ENCODE measurements at places on chromosomes 13 and 19.

DNA sequence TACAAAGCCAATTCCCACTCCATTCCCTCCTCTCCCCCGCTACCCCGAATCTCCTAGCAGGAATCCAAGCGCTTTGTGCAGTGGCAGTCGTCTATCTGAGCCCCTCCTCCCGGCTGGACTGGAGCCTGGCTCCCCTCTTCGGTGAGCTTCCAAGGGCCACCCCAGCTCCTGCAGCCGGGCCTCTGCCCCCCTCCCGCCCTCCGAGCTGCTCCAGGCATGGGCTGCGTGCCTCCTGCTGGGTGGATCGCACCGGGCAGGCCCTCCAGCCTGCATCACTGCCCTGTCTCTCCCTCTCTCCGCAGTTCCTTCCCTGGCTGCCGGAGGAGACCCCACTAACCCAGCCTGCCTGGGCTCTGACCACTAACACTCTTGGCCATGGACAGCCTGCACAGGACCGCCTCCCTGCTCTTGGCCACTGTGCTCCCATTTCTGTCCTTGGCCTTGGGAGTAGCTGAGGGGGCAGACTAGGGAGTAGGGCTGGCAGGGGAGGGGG, 12.9 kb upstream of the LENG8 start:
- DNase-seq, result no peak

DNA sequence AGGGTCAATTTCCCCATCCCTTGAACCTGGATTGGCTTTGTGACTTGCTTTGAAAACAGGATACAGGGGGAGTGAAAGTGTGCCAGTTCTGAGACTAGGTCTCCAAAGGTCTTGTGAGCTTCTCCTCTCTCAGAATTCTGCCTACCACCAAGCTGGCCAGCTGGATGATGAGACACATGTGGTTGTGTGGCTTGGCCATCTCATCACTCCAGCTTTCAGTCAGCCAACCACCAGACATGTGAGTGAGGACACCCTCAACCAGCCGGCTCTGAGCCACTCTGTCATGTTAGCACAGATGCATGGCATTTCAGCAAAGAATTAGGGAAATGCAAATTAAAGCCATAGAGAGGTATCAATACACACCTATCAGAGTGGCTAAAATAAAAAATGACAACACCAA, 29.5 kb downstream of the ENOX1 start:
- DNase-seq, result no peak

- no peak for DNase-seq
Measured at GRCh38 chr13:100306434-100306999, 217.6 kb downstream of the PCCA start.

DNA sequence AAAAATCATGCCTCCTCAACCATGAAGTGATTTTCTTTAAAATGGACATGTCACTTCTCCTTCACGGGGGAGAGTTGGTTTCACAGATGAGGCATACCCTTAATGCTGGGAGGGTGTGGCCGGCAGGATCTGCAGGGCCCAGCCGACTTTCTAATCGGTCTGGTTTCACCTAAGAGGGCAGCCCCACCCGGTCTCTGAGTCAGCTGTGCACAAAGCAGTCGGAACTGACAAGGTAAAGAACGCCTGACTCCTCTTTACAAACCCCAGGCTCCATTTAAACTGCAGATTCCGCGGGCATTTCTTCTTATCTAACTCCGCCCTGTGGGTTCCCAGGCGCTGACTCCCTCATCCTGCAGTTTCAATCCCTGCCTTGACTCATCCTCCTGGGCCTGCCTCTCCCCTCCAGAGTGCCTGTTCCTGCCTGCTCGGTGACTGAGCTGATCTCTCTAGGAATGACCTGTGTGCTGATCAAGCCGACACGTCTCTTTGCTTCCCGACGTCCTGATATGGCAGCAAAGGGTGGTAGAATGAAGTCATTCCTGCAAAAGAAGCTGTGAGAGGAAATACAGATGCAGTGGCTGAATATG, 63.4 kb downstream of the EFNB2 start:
- no peak for DNase-seq

- DNase-seq, result no peak
Measured at GRCh38 chr13:31399690-31400089, 199.9 kb downstream of the B3GLCT start.

DNA sequence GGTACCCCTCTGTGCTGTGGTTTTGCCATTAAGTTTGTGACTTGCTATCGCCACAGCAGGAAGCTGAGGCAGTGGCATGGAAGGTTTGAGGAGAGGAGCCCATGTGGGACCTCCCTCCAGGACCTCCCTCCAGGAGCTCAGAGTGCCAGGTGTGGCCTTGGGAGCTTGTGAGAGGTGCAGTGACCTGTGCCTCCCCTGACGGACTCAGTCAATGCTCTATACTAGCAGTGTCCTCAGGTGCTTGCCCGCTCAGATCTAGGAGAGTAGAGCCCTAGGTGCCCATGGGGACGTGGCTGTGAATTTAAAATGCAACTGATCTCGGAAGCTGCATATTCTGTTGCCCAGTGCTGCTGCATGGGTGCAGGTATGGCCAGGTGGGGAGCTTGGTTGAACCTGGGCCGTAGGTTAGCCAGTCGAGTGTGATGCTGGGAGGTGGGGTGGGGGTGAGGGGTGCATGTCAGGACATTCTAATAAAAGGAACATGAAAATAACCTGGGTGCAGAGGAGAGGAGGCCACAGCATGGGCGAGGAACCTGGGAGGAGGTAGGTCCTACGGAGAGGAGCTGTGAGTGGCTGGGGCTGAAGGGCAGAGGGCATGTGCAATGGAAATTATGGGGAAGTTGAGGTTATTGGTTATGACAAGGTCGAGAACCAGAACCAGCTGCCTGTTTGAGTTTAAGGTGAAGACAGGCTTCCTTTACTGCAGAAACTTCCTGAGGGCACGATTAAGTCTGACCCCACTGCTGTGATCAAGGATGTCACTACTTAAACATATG, 41.6 kb downstream of the TEX29 start:
- no peak for DNase-seq

DNA sequence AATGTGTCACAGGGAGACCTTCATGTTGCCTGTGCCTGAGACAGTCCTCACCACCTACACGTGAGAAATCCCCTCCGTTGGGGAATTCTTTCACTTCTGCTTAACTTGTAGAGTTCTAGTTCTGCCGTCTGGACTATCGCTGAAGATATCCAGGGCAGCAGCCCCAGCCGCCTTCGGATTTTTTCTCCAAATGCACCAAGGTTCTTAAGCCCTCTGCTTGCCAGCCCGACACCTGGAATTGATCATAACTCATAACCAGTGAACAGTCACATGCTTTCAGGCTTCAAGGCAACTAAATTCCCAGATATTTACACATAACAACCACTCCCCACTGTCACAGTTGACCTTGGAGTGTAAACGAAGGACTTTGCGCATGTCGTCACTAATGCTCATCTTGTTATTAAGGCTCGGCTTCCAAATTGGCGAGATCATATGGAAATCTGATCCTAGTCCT, 114.4 kb downstream of the RAB20 start:
- DNase-seq, result no peak

GRCh38 chr19:4360641-4361151, 17.3 kb downstream of the MPND start:
- DNase-seq, result no peak

DNA sequence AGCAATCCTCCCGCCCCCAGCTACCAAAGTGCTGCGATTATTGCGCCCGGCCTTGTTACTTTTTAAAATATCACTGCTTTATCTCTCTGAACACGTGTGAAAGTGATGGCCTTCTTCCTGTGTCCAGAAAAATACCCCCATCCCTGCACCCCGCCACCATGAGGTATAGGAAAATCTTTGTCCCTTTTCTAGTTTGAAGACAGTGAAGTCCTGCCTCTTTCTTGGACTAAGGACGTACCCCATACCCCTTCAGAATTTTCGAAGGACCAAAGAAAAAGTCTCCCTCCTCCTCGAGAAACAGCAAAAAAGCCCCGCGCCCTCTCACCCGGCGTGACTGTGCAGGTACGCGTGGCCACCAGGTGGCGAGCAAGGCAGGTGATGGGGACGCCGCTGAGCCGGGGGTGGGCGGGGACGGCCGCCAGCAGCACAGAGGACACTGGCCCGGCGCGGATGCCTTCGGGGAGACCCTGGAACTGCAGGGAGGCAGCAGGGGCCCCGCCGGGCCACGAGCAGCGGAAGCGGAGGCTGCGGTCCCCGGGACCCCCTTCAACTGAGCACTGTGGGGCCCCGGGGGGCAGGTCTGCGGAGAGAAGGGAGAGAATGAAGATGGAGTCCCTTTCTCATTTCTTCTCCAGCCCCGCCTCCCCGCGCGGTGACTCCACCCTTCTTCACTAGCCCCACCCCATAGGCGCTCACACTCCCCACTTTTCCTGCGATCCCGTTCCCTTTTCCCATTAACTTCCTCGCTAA, 3.2 kb downstream of the VSIG10L start:
- peak; percentile 83 for DNase-seq

DNA sequence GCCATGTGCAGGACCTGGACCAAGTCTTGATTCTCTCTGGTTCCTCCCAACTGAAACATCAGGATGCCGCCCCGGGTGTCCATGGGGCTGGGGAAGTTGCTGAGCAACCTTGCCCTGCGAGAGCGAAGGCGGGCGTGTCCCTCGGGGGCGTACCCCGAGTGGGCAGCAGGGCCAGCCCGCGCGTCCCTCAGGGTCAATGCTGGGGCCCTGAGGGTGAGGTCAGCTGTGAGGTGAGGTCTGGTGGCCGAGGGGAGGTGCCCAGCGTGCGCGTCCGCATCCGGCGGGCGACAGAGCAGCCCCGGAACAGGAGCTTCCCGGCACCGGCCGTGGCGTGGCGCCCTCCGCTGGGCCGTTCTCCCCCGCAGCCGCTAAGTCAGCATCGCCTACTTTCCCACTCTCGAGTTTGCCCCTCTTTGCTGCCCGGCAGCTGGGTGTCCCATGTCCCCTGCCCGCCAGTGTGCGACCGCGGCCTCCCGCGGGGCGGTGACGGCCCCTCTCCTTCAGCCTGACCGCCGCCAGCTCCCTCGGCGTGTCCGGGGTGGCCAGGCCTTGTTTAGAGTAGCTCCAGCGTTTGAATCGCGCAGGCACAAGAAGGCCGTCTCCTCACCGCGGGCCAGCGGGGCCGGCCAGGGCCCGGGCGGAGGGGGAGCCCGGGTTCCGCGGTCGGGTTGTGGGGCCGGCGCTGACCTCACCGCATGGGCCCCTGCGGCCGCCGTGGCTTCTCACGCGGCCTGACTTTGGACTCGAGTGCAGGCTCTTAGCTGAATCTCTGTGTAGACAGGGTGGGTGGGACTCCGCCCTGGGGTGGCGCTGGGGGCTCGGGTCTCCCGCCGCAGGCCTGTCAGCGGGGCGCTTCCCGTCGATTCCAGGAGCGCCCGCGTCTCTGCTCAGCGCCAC, 33.0 kb downstream of the GJA3 start:
- no peak for DNase-seq

- no peak for DNase-seq
Measured at GRCh38 chr19:50836543-50837195, 3.3 kb upstream of the KLK15 start.

GRCh38 chr19:29482855-29483640, 42.7 kb upstream of the VSTM2B start:
- no peak for DNase-seq

DNA sequence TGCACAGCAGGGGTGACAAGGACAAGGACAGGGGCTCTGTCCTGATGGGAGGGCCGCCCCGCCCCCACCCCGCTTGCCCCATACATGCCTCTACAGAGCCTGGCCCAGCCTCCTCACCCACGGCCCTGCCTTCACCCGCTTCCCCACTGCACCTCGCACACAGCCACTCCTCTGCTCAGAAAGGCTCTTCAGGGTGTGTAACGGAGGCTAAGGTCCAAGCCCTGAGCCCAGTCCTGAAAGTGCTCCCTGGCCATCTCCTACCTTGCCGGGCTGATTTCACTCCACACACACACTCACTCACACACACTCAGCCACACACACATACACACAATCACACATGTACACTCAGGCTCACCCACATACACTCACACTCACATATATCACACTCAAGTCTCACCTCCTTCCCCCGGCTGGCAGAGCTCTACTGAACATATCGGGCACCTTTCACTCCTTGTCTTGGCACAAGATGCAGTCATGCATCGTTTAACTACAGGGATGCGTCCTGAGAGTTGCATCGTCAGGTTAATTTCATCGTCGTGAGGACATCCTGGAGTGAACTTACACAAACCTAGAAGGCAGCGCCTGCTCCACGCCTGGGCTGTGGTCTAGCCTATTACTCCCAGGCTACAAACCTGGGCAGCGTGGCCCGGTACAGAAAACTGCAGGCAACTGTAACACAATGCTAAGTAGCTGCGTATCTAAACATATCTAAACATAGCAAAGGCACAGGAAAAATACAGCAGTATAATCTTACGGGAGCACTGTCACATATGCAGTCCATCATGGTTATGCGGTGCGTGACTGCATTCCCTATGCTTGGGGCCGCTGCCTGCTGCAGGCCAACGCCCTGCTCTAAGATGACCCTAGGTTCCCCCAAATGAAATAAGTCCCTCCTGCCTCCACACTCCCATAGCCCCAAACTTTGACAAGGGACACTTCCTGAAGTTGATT, 13.1 kb downstream of the EPS15L1 start:
- no peak for DNase-seq

- DNase-seq, result no peak
Measured at GRCh38 chr13:112487127-112487517, 100.8 kb downstream of the TUBGCP3 start.

- DNase-seq, result no peak
Measured at GRCh38 chr13:32796754-32797153, 210.5 kb downstream of the PDS5B start.

DNA sequence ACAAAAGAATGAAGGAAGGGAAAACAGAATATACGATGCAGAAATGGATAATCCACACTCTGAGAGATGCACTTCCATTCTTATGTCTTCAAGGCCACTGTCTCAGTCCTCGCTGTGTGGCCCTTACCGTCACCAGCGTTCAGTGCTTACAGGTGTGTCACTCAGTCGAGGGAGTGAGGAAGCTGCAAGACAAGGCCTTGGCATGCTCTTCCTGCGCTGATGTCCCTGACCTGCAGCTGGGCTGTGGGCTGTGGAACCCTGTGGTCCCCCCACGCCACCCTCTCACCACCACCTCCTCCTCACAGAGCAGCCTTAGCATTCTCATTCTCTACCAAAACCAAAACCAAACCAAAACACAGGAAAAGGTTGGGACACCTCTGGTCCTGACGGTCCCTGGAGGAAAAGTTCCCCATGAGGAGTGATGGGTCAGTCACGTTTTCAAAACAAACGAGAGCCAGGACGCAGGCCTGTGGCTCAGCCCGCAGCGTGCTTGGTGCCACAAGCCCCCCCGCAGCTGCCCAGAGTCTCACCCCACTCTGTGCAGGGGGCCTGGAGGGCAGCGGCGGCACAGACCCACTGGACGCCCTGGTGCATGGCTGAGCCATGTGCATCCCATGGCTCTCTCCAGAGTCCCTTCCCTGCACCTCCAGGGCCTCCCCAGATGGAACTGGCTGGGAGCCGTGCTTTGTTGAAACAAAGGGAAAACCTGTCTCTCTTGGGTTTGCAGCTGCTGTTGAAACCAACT, 48.2 kb upstream of the GPR183 start:
- no peak for DNase-seq

- DNase-seq, result no peak
Measured at GRCh38 chr13:41678848-41679247, 221.5 kb downstream of the RGCC start.

DNA sequence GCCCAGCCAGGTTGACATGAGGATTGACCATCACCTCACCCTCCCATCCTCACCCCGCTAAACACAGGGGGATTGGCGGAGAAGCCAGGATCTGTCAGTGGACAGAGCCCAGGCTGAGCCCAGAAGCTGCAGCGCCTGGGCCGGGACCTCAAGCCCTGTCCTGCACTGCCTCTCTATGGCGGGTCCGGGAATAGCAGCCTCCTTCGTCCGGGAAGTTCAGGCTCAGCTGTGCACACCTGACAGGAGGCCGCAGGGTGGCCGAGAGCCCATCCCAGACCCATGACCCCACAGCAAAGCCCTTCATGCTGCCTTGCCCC, 67.8 kb downstream of the SPACA7 start:
- peak; percentile 6 for DNase-seq
